ENCODE measurements at places on chromosomes 16 and 17. TPM values are rescaled to one million over a fixed set of nuclear protein-coding genes. Genes with fewer than 3 reads are reported as not detected.
A peak's percentile ranks its signal among the peaks of the same experiment; 100 is the strongest.

The KRT222 gene
- total RNA-seq = not detected

The ZP2 gene
- total RNA-seq = not detected

The RBFOX1 gene
- not detected for total RNA-seq

The GRIN2C gene
- not detected for total RNA-seq

The TBC1D3K gene
- not detected for total RNA-seq

The DDX52 gene
- total RNA-seq = 31.7 TPM

The ETV4 gene
- total RNA-seq = not detected

The SGSH gene
- total RNA-seq = 136 TPM

The MPP2 gene
- 1.5 TPM for total RNA-seq

GRCh38 chr16:20901068-20901435, 481 bp downstream of the LYRM1 start:
- no peaks in the 10 kb centered on the region for H3K27me3 ChIP-seq
- DNase-seq = no peak
- peaks cover 3% of the 10 kb centered on the region for H3K36me3 ChIP-seq
- peaks cover 66% of the 10 kb centered on the region for H3K4me1 ChIP-seq
- H3K27ac ChIP-seq = peak overlapping the region; percentile 97

DNA sequence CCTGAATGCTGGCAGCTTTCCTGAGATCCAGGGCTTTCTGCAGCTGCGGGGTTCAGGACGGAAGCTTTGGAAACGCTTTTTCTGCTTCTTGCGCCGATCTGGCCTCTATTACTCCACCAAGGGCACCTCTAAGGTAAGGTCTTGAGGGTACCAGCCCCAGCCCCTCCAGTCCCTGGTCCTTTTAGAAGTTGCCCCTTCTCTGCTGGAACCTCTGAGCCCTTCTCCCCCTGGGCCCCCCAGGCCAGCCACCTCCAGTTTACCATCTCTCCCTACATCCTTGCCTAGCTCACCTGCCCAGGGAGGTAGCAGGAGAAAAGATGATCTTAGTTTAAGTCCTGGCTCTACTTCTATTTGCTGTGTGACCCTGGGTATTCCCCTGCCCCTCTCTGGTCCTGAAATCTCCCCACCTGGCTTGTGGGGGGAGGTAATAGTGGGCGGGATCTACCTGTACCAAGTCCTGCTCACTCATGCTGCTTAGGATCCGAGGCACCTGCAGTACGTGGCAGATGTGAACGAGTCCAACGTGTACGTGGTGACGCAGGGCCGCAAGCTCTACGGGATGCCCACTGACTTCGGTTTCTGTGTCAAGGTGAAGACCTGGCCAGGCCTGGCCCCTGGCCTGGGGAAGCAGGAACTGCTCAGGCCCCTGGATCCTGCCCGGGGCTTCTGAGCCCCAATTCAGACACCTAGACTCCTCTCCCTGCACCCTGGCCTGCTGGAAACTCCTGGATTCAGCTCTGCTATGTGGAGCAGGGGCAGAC, 6.5 kb downstream of the GRB7 start:
- H3K4me1 ChIP-seq = peaks cover 2% of the 10 kb centered on the region
- H3K36me3 ChIP-seq = no peaks in the 10 kb centered on the region
- no peak overlapping the region for H3K4me3 ChIP-seq
- H3K27ac ChIP-seq = no peak overlapping the region
- peaks cover 10% of the 10 kb centered on the region for H3K27me3 ChIP-seq

- no peak overlapping the region for H3K27ac ChIP-seq
- no peaks in the 10 kb centered on the region for H3K36me3 ChIP-seq
- H3K4me1 ChIP-seq = peaks cover 6% of the 10 kb centered on the region
- H3K4me3 ChIP-seq = peak overlapping the region; percentile 55
These were observed 2.7 kb downstream of the MYO15B start for GRCh38 chr17:75590314-75590761.

DNA sequence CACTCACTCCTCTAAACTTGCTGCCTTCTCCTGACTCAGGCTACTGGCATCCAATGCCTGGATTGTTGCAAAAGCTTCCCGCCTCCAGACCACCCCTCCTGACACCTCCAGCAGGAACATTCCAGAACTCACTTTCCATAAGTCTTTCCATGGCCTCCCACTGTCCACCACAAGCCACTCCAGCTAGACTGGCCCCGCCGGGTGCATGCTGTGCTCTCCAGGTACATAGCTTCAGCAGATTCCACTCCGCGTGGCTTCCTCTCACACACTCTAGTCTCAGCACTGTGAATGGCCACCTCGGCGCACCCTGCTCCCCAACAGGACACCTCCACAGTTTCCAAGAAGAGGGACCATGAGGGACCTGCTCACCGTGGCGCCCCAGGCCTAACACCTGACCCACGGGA, 25.9 kb upstream of the FAAP100 start:
- DNase-seq = no peak
- peak overlapping the region; percentile 91 for H3K27ac ChIP-seq
- no peaks in the 10 kb centered on the region for H3K27me3 ChIP-seq
- H3K4me3 ChIP-seq = no peak overlapping the region
- H3K36me3 ChIP-seq = no peaks in the 10 kb centered on the region

- H3K27ac ChIP-seq = no peak overlapping the region
- H3K4me1 ChIP-seq = no peaks in the 10 kb centered on the region
- H3K27me3 ChIP-seq = peaks cover 8% of the 10 kb centered on the region
- H3K36me3 ChIP-seq = no peaks in the 10 kb centered on the region
- DNase-seq = no peak
These were observed 45.3 kb downstream of the GRIN2A start for GRCh38 chr16:10136916-10137315.

DNA sequence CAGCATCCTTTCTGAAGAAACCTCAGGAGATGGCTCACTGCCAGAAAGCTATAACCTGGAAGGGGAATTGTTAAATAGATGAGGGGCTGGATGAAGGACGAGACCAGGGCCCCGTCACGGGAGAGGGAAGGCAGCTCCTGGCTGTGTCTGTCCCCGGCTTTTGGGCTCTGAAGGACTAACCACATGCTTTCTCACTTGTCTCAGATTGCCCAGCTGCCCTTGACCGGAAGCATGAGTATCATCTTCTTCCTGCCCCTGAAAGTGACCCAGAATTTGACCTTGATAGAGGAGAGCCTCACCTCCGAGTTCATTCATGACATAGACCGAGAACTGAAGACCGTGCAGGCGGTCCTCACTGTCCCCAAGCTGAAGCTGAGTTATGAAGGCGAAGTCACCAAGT, 14.5 kb downstream of the SERPINF1 start:
- no peak overlapping the region for H3K4me3 ChIP-seq
- no peak for DNase-seq
- no peaks in the 10 kb centered on the region for H3K27me3 ChIP-seq
- H3K27ac ChIP-seq = peak overlapping the region; percentile 67
- H3K36me3 ChIP-seq = no peaks in the 10 kb centered on the region

- no peak overlapping the region for H3K27ac ChIP-seq
- H3K36me3 ChIP-seq = no peaks in the 10 kb centered on the region
These were observed 1102.5 kb downstream of the CDH11 start for GRCh38 chr16:64019339-64019738.

DNA sequence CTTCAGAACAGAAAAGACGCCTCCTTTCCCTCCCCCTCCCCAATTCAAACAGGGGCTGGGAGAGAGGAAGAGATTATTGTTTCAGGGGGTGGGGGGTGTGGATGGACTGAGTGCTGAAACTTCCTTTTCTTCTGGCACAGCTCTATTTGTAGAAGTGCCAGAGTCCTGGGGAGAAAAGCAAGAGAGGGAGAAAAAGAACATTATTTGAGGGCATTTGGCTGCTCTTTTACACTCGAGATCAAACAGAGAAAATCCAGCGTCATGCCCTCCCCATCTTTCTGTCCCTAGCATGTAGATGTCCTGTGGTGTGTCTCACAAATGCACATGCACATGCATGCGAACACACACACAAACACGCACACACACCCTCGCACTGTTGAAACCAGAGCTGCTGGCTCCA, 13.0 kb downstream of the ARL4D start:
- H3K4me1 ChIP-seq = peaks cover 6% of the 10 kb centered on the region
- DNase-seq = no peak
- H3K4me3 ChIP-seq = no peak overlapping the region
- H3K36me3 ChIP-seq = peaks cover 5% of the 10 kb centered on the region

Data from T-helper 17 cell (primary cell).